Activated T-cell treated with anti-CD3 and anti-CD28 coated beads, Interleukin-2, amount 50 U/mL, for 72 hours (primary cell): ENCODE measurements at places on chromosomes 2 and 18.

DNA sequence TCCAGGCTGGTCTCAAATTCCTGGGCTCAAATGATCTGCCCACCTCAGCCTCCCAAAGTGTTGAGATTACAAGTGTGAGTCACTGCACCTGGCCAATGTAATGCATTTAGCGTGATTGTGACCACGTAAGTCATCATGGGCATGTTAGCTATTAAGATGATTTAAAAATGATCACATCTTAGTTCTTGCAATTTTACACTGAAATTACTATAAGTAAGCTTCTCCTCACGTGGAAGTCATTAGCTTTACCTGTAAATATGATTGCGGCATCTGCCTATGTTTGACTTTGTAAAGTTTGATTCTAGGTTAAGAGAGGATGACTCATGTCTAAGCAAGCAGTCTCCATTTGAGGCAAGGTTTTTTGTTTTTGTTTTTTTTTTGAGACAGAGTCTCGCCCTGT, 85.5 kb downstream of the PMAIP1 start:
- H3K27ac ChIP-seq, result no peak overlapping the region
- no peak overlapping the region for H3K4me3 ChIP-seq
- no peaks in the 10 kb centered on the region for H3K4me1 ChIP-seq
- H3K27me3 ChIP-seq, result peaks cover 9% of the 10 kb centered on the region
- no peaks in the 10 kb centered on the region for H3K36me3 ChIP-seq
- DNase-seq, result no peak

- no peaks in the 10 kb centered on the region for H3K36me3 ChIP-seq
- peaks cover 5% of the 10 kb centered on the region for H3K4me1 ChIP-seq
- H3K4me3 ChIP-seq, result peak overlapping the region; percentile 3
Measured at GRCh38 chr18:21897811-21898210, 157.2 kb downstream of the MIB1 start.

- H3K27ac ChIP-seq, result peak overlapping the region; percentile 100
- H3K27me3 ChIP-seq, result no peaks in the 10 kb centered on the region
- peaks cover 81% of the 10 kb centered on the region for H3K4me1 ChIP-seq
- H3K36me3 ChIP-seq, result peaks cover 22% of the 10 kb centered on the region
Measured at GRCh38 chr2:226836548-226836885, 663 bp downstream of the RHBDD1 start.

GRCh38 chr18:77168811-77169311, 36.3 kb upstream of the MBP start:
- H3K27me3 ChIP-seq, result peaks cover 5% of the 10 kb centered on the region
- no peaks in the 10 kb centered on the region for H3K36me3 ChIP-seq
- no peak for DNase-seq
- H3K4me3 ChIP-seq, result no peak overlapping the region
- H3K4me1 ChIP-seq, result no peaks in the 10 kb centered on the region

DNA sequence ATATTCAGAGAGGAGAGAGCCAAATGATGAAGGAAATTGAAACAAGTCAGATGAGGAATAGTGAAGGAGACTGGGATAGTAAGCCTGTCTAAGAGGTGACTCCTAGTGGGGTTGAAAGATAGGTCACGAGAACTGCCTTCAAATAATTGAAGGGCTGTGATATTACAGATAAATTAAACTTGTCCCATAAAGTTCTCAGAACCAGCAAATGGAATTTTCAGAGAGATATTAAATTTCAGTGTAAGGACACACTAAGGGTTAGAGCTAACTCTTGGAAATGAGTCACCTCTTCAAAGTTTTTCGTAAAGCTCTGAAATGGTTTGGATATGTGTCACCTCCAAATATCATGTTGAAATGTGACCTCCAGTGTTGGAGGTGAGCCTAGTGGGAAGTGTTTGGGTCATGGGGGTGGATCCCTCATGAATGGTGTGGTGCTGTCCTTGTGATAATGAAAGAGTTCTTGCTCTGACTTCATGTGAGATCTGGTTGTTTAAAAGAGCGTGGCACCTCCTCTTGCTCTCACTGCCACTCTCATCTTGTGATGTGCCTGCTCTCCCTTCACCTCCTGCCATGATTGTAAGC, 87.3 kb downstream of the BABAM2 start:
- peaks cover 8% of the 10 kb centered on the region for H3K36me3 ChIP-seq
- peak; percentile 61 for DNase-seq
- H3K4me1 ChIP-seq, result peaks cover 63% of the 10 kb centered on the region
- H3K27ac ChIP-seq, result peak overlapping the region; percentile 94
- no peaks in the 10 kb centered on the region for H3K27me3 ChIP-seq

DNA sequence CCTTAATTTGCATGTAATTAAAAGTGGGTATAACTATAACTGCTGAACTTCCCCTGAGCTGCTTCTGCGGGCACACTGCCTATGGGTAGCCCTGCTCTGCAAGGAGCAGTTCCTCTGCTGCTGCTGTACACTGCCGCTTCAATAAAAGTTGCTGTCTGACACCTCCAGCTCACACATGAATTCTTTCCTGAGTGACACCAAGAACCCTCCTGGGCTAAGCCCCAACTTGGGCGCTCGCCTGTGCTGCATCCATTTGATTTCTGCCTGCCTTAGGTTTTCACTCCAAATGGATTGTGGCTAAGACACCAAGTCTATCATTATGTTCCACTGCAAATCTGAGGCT, 215.7 kb downstream of the ANAPC1 start:
- H3K4me3 ChIP-seq, result no peak overlapping the region
- H3K27me3 ChIP-seq, result peaks cover 9% of the 10 kb centered on the region
- H3K36me3 ChIP-seq, result no peaks in the 10 kb centered on the region

DNA sequence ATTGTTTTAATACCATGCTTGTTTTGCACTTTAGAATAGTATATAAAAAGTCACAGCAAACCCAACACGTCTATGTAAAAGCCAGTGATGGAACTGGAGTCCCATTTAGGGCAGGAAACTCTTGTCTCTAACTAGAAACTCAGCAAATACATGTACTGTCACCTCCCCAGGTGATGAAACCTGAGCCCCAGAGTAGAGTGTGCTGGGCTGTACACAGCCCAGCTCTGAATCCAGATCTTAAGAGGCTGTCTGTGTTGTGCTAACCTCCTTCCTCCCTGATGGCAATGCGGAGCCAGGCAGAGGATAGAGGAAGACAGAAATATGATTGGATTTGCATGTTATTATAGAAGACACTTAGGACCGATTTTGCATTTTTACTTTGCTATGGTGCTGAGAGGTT, 317.5 kb upstream of the TRIB2 start:
- H3K27me3 ChIP-seq, result no peaks in the 10 kb centered on the region
- H3K36me3 ChIP-seq, result peaks cover 5% of the 10 kb centered on the region
- no peak for DNase-seq

GRCh38 chr2:205119136-205119535, 563.2 kb upstream of the NRP2 start:
- H3K36me3 ChIP-seq, result peaks cover 2% of the 10 kb centered on the region
- H3K4me3 ChIP-seq, result no peak overlapping the region
- no peaks in the 10 kb centered on the region for H3K27me3 ChIP-seq
- DNase-seq, result no peak

DNA sequence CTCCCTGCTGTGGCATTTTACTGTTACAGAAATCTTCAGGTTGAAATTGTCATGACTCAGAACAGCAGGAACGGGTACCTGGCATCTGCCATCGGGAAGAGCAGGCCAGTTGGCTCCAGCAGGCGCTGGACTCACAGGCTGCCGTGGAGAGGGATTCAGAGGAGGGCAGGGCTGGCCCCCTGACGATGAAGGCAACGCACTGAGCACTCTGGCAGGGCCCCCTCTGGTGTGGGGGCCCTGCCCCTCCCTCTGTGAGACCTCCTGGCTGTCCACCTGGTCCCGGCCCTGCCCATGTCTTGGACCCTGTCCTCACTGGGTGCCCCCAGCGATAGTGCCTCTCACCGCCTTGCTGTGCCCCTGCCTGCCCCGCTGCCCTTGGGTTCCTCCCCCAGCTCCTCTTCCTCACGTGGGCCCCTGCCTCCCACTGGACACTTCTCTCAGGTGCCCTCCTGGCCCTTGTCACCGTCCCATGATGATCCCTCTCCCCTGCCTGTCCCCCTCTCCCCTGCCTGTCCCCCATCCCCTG, 23.3 kb upstream of the ALLC start:
- DNase-seq, result no peak
- H3K36me3 ChIP-seq, result no peaks in the 10 kb centered on the region
- no peak overlapping the region for H3K27ac ChIP-seq
- H3K27me3 ChIP-seq, result no peaks in the 10 kb centered on the region

- H3K27ac ChIP-seq, result no peak overlapping the region
- no peak overlapping the region for H3K4me3 ChIP-seq
- no peaks in the 10 kb centered on the region for H3K36me3 ChIP-seq
- no peaks in the 10 kb centered on the region for H3K27me3 ChIP-seq
- no peaks in the 10 kb centered on the region for H3K4me1 ChIP-seq
Measured at GRCh38 chr2:22079583-22079982, 955.8 kb downstream of the TDRD15 start.

GRCh38 chr2:226691255-226691654, 108.4 kb downstream of the IRS1 start:
- no peak for DNase-seq
- peaks cover 37% of the 10 kb centered on the region for H3K27me3 ChIP-seq
- H3K27ac ChIP-seq, result no peak overlapping the region

- H3K27ac ChIP-seq, result no peak overlapping the region
- no peaks in the 10 kb centered on the region for H3K36me3 ChIP-seq
- H3K4me3 ChIP-seq, result no peak overlapping the region
- peaks cover 11% of the 10 kb centered on the region for H3K27me3 ChIP-seq
Measured at GRCh38 chr2:149740490-149740889, 152.9 kb upstream of the MMADHC start.

DNA sequence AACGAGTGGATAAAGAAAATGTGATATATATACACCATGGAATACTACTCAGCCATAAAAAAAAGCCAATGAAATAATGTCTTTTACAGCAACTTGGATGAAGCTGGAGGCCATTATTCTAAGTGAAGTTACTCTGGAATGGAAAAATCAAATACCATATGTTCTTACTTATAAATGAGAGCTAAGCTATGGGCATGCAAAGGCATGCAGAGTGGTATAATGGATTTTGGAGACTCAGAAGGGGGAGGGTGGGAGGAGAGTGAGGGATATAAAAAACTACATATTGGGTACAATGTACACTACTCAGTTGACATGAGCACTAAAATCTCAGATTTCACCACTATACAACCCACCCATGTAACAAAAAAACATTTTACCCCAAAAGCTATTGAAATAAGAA, 1.7 kb upstream of the MSGN1 start:
- no peak for DNase-seq
- H3K27me3 ChIP-seq, result peaks cover 11% of the 10 kb centered on the region
- H3K36me3 ChIP-seq, result no peaks in the 10 kb centered on the region
- H3K4me3 ChIP-seq, result no peak overlapping the region
- no peak overlapping the region for H3K27ac ChIP-seq
- H3K4me1 ChIP-seq, result no peaks in the 10 kb centered on the region

- no peak overlapping the region for H3K4me3 ChIP-seq
- H3K27me3 ChIP-seq, result peaks cover 12% of the 10 kb centered on the region
- H3K36me3 ChIP-seq, result no peaks in the 10 kb centered on the region
- peaks cover 5% of the 10 kb centered on the region for H3K4me1 ChIP-seq
Measured at GRCh38 chr2:64400733-64401528, 53.0 kb upstream of the LGALSL start.

DNA sequence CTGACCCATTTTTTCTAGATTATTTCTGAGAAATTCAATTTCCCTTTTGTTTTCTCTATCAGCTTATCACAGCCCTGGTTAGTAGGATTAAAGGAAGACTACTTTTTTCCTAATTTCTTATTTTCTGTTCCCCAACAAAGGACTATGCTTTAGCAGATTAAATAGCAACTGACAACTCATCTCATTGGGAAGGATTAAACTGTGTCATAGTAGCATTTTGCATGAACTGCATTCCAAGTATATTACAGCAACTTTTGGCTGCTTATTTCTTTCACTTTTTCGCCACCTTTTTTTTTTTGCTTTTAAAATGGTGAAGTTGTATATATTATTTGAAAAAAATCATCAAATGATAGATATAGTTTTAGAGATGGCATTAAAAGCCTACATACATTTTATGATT, 570.3 kb downstream of the FBXO15 start:
- H3K4me1 ChIP-seq, result no peaks in the 10 kb centered on the region
- no peak for DNase-seq
- H3K27ac ChIP-seq, result no peak overlapping the region
- no peaks in the 10 kb centered on the region for H3K27me3 ChIP-seq

GRCh38 chr2:17628349-17629261, 88.1 kb downstream of the VSNL1 start:
- H3K36me3 ChIP-seq, result no peaks in the 10 kb centered on the region
- peaks cover 4% of the 10 kb centered on the region for H3K27me3 ChIP-seq
- peak overlapping the region; percentile 44 for H3K27ac ChIP-seq

GRCh38 chr2:98348066-98348561, 1.9 kb downstream of the CNGA3 start:
- H3K4me3 ChIP-seq, result no peak overlapping the region
- DNase-seq, result no peak
- H3K27me3 ChIP-seq, result peaks cover 68% of the 10 kb centered on the region
- peaks cover 7% of the 10 kb centered on the region for H3K4me1 ChIP-seq
- no peak overlapping the region for H3K27ac ChIP-seq

DNA sequence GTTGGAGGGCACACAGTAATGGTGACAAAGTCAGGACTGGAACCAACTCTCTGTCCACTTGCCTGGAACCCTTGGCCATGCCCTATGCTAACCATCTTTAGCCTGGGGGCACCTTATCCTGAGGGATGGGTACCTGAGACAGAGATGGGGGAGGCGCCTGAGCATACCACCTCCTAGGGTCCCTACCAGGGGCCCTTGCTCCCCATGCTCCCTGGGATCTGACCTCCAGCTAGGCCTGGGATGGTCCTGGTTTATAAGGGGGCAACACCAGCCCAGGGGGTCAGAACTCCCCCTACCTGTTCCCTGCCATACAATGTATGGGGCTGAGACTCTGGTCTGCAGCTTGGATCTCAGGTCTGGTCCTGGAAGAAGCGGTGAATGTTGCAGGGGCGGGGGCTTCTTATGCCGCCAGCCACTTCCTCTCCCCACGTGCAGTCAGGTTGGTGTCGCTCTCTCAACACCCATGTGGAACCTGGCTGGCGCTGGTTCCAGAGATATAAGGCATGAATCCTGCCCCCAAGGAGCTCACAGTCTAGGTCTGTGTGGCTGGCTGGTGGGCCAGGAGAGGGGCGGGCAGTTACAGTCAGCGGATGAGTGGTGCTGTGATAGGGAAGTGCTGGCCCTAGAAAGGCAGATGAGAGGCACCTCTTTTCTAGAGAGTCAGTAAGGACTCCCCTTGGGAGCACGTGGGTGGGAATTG, 3.8 kb upstream of the TOGARAM2 start:
- peaks cover 2% of the 10 kb centered on the region for H3K36me3 ChIP-seq
- no peak overlapping the region for H3K4me3 ChIP-seq
- peaks cover 8% of the 10 kb centered on the region for H3K27me3 ChIP-seq
- DNase-seq, result no peak
- H3K27ac ChIP-seq, result no peak overlapping the region
